ENCODE measurements at places on chromosomes 16 and 17.

DNA sequence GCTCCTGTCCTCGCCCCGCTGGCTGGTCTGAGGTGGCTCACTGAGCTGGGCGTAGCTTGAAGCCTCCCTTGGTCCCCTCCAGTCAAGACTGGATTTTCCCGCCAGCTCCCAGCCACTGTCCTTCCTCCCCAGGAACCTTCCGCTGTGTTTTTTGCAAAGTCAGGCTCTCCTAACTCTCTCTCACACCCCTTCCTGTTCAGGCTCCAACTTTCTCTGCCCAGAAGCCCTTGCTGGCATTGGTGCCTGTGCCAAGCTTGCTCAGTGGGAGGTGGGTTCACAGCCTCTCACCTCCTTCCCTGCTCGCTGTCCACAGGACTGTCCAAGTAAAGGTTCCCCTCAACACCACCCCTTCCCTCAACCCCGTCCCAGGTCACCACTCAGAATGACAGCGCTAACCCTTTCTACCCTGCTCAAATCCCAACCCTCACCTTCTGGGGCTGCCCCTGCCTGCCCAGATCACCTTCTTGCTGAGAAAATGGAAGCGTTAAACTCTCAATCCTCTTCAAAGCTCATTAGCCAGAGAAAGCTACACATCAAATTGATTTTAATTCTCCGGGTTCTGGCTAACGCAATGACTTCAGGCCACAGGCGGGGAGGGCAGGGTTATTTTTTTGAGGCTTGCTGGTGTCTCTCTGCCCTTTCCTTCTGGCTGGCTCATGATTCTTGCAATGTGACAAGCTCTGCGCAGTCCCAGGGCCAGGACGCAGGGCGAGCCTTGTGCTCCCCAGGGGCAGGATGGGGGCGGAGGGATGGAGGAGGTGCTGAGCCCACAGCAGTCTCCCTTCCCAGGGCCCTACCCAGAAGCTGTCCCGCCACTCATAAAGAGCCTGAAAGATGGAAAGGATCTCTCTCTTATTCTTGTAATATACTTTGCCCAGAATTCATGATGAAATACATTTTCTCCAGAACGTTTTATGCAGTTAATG is 357.2 kb upstream of the TNRC6C start:
- no peak for DNase-seq

GRCh38 chr16:749010-749409 is 8.2 kb upstream of the CIAO3 start:
- no peak for DNase-seq

DNA sequence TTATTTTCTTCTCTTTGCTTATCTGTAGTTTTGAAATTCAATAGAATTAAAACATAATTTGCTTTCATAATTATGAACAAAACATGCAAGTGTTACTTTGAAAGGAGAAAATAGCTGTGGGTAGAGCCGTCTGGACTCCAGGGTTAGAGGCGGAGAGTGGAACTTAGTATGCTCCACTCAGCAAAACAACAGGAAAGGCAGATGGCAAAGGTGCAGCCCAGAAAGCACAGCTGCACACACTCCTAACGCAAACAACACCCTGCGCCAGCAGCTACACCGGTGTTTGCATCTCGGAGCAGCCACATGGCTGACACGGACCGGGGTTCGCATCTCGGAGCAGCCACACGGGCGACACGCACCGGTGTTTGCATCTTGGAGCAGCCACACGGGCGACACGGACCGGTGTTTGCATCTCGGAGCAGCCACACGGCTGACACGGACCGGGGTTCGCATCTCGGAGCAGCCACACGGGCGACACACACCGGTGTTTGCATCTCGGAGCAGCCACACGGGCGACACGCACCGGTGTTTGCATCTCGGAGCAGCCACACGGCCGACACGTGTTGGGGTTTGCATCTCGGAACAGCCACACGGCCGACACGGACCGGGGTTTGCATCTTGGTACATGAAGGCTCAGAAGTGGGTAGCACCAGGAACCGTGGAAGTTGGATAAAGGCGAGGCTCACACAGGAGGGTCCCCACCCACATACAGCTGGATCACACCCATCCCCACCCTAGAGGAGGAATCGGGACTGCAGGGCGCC is 12.2 kb upstream of the CAPN15 start:
- no peak for DNase-seq

DNA sequence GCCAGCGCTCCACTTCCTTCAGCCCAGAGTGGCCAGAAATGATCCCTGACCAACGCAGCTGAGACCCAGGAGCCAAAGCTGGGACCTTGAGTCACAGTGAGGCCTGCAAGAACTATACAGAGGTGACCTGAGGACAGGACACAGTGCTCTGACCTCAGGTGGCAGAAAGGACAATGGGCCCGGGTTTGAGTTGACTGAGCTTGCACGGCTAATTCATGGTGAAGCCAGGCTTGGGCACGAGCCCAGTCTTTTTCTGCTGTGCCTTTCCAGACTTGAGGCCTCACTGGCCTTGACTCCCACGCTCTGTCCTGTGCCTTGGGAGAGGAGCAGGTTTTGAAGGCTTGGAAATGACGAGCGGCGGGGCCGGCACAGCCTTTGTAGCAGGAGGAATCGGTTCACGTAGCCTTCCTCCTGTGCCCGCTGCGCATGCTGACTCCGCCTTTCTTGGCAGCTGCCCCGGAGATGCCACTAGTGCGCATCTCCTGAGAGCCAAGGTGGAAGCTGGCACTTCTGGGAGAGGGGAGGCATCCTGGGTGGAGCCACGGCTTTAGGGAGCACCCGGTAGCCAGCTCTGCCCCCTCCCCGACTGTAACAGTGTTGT is 34.9 kb downstream of the NDEL1 start:
- DNase-seq: no peak

DNA sequence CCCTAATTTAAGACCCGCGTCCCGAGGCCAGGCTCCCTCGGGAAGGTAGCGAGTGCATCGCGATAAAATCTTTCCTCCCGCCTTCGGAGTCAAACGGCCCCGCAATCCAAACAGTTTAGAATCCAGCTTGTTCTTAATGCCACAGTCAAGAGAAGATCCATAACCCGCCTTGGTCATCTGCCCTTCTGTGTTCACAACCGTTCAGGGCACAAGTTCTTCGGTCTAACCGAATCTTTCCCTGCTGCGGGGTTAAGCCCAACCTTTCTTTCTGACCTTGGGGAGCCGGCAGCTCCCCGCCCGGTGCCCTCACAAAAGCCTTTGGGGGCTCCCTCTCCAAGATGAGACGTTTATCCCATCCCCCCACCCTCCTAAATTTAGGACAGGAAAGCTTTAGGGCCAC is 30.3 kb downstream of the CPSF4L start:
- no peak for DNase-seq

- no peak for DNase-seq
Measured at GRCh38 chr17:73679476-73679875, 35.2 kb upstream of the SDK2 start.

- DNase-seq: no peak
Measured at GRCh38 chr17:67078292-67078691, 33.9 kb downstream of the CACNG1 start.

- no peak for DNase-seq
Measured at GRCh38 chr17:8056976-8057625, 18.2 kb downstream of the ALOX15B start.

DNA sequence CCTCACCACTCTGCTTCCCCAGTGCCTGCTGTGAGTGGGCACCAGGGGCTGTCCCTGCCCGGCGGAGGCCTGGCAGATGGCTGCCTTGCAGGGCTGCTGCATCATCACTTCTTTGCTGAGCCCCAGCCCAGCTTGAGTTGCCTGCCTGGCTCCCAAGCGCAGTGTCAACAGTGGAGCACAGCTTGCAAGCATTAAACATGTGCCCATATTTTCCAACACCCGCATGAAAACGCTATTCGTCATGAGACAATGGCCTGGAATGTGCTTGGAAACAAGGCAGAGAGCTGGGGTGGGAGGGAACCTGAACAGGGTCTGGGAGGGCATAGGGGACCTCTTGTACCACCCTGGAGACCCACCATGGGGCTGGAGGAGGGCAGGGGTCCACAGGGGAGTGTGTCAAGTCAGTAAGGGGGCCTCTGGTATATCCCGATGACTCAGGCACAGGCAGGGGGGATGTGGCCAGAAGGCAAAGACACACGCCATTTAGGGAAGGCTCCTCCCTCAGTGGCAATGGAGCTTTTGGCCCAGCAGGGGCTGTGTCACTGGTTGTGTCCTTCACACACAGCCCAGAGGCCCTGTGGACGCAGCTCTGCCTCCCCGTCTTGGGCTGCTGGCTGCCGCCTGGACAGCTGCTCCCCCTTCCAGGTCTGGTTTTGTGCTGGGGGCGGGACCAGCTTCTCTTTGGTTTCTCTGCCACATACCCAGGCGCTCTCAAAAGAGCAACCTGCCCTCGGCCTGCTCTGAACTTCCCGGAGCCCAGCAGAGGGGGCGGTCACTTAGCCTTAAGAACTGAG is 17.4 kb upstream of the MTSS2 start:
- DNase-seq: no peak

Measured in SIG-M5 (cell line).